H7 (cell line): ENCODE measurements at places on chromosomes 3 and 15. TPM values are rescaled to one million over a fixed set of nuclear protein-coding genes. Genes with fewer than 3 reads are reported as not detected.

Gene SLITRK3
- total RNA-seq, result 0.04 and 0.07 TPM in 2 replicates

Gene CPLX3
- 0.03 TPM in 1 of 2 replicates, not detected in the other for total RNA-seq

Gene PATL2
- 0.24 and 1.5 TPM in 2 replicates for total RNA-seq

Gene LMLN
- 2.1 and 3.7 TPM in 2 replicates for total RNA-seq

Gene CELF6
- 0.21 TPM in 1 of 2 replicates, not detected in the other for total RNA-seq
